Stimulated activated CD8-positive, alpha-beta memory T cell treated with anti-CD3 and anti-CD28 coated beads, Interleukin-4, amount 100 ng/mL, for 48 hours (primary cell): ENCODE measurements at places on chromosomes 2 and 18.

DNA sequence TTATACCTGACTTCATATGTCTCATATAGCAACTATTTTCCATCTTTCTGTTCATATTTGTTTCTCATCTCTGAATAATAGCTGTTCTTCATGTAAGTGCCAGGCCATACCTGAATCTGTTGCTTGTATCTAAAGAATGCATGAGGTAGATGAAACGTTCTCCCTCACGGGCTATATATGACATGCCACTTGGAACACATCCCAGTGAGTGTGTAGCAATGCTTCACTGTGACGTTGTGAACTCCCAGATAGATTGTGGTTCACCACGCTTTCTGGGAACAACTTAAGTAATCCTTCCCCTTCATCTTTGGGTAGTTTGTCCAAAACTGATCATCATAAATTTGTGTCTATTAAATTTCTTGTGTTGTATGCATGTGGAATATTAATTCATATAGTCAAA lies 60.1 kb downstream of the RDH14 start:
- DNase-seq = no peak

DNA sequence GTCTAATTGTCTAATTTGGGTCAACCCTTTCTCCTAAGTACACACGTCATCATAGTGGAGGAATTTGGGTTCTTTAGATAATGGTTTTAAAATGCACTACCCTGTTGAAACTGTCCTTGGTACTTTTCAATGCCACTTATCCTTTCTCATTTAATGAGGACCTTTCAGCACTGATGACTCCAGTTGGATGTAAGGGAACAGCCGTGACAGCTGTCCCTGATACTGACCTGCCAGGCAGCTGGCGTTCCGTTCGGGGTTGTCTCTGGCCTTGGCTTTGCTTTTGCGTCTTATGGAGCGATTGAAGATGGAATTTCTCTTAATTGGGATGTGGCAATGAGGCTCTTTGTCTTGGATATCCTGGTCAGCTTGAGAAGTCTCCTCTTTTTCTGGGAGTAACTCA lies 38.7 kb downstream of the NGEF start:
- no peak for DNase-seq

DNA sequence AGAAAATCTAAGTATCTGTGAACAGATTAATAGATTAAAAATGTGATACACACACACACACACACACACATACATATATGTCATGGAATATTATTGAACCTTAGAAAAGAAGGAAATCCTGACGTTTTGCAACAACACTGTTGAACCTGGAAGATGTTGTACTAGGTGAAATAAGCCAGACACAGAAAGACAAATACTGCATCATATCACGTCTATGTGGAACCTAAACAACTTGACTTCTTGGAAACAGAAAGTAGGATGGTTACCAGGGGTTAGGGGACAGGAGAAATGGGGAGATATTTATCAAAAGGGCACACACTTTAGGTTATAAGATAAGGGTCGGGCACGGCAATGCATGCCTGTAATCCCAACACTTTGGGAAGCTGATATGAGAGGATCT lies 698.4 kb upstream of the ID2 start:
- no peak for DNase-seq

- peak; percentile 62 for DNase-seq
These were observed 4.2 kb upstream of the TMEM185B start for GRCh38 chr2:120227111-120227991.
